ENCODE measurements at places on chromosomes 2 and 18.

DNA sequence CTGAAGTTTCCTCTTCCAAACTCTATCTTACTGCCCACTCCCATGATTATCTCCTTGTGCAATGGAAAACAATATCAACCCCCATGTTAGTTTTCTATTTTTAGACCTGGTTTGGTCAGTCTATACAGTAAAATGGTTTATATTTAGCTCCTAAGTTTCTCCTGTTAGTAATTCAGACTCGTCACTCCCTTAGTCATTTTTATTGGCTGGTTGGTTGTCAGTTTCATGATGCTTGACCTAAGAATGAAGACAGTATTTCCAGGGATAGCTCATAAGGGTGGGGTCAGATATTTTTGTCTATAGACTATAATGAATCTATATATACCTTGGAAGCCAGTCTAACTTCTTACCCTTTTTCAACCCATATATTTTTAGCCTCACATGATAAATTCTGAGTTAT, 61.4 kb upstream of the NEUROD1 start:
- DNase-seq: no peak

DNA sequence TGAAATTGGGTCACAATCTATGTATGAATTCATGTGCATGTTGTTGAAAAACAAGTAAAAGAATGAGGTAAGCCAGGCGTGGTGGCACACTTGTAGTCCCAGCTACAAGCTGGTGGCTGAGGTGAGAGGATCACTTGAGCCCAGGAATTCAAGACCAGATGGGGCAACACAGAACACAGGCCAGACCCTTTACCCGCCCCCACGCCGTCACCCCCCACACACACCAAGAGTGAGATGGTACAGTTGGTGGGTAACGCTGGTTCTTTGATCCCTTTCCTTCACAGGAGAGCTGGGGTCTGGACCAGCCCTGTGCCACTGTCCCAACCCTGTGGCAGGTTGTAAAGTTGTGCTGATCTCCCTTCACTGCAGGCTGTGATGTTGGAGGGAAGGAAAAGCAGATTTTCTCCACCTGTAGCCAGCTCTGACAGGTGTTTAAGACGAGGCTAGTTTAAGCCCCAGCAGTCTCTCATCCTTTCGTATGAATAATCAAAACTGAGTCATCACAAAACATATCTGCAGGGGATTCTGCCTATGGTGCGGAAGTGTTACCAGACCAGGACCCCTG, 13.6 kb downstream of the B3GNT2 start:
- DNase-seq: no peak

GRCh38 chr2:231732604-231733003, 24.3 kb downstream of the PTMA start:
- no peak for DNase-seq

GRCh38 chr2:121197369-121198091, 87.5 kb downstream of the TFCP2L1 start:
- DNase-seq: peak; percentile 35

DNA sequence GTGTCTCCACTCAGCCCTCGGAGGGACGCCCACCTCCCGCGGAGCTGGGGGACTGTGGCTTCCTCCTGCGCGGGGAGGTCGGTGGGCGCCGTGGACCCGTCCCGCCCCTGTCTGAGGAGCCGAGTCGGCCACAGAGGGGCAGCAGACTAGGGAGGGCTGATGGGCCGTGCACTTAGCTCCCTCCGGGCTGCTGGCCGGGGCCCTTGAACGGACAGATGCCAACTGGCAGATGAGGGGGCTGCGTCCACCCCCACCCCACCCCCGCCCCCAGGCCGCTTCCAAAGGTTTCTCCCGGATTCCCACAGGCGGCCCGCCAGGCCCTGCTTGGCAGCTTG, 10.4 kb upstream of the UBE2F start:
- DNase-seq: no peak

- DNase-seq: no peak
Observed at GRCh38 chr2:157194844-157195243, 62.7 kb upstream of the GALNT5 start.

- DNase-seq: no peak
Observed at GRCh38 chr2:45130736-45131135, 121.5 kb upstream of the SIX2 start.

GRCh38 chr2:201513271-201513670, 61.7 kb downstream of the STRADB start:
- DNase-seq: no peak

- DNase-seq: no peak
Observed at GRCh38 chr2:182301093-182301492, 125.7 kb downstream of the PDE1A start.

DNA sequence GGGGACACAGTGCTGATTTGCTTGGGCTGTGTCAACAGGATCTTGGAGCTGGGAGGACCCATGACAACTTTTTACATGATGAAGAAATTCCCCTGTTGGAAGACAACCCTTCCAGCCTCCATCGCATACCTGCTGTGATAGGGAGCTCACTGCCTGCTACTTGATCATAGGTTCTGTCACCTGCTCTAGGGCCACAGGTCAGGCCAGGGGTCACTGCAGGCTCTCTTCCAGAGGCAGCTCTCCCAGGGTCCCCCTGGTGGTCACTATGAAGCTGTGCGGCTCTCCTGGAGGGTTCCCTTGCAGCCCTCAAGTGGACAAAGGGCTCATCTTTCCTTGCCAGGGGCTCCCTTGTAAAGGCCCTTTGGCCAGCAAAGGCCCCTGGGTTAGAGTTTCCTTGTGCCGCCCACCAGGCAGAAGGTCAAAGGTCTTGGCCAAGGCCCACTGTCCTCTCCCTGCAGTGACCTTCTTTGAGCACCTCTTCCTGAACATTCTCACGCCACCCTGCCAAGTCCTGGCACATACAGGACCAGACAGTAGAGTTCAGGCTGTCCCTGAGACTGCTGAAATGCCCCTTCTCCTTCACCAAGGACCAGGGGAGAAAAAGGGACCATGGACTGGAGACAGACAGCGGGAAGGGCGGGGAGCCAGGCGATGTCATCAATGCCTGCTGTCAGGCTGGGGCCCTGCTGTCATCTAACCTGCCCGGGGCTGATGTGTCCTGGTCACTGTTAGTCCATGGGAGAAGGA, 345.1 kb downstream of the DYSF start:
- DNase-seq: no peak
